Activated CD4-positive, alpha-beta T cell treated with anti-CD3 and anti-CD28 coated beads for 4 hours (primary cell): ENCODE measurements at places on chromosomes 1 and 21.

DNA sequence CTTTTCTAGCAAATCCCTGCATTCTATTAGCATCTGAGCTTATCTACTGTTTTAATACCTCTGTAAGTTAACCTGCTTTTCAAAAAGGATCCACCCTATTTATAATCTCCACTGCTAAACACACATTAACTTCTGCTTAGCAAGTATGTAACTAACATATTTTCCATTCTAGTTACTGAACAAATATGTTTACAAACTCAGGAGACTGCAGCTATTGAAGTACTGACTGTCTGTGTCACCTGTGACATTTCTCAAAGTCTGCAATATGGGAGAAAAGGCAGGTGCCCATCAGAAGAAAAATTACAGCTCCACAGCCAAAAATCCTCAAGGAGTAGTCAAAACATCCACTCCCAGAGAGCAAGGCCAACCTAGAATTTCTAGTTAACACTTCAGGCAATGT lies 88.3 kb downstream of the JAK1 start:
- DNase-seq, result no peak

DNA sequence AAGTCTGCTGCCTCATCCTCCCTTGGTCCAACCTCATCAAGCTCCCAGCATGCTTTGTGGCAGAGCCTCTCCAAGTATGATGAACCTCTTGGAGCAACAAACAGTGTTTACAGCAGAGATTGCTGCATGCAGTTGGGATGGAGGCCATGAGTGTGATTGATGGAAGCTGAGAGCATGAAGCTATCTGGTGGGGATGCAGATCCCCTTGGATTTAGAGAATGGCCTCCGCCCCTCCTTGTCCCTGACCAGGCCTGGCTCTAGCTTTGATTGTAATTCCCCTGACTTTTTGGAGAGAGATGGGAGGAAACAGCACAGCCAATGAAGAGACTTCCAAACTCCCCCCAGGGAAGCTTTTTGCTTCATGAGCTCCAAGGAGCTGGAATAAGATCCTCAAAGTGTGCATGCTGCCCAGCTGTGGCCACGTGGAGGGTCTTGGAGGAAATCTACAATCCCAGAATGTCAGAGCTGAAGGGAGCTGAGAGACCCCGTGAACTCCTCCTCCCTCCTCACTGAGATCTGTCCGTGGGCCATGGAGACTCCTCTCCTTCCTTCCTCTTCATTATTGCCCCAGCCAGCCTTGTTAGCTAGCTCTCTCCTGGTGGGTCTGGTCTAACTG lies 165.3 kb upstream of the USP24 start:
- DNase-seq, result no peak

DNA sequence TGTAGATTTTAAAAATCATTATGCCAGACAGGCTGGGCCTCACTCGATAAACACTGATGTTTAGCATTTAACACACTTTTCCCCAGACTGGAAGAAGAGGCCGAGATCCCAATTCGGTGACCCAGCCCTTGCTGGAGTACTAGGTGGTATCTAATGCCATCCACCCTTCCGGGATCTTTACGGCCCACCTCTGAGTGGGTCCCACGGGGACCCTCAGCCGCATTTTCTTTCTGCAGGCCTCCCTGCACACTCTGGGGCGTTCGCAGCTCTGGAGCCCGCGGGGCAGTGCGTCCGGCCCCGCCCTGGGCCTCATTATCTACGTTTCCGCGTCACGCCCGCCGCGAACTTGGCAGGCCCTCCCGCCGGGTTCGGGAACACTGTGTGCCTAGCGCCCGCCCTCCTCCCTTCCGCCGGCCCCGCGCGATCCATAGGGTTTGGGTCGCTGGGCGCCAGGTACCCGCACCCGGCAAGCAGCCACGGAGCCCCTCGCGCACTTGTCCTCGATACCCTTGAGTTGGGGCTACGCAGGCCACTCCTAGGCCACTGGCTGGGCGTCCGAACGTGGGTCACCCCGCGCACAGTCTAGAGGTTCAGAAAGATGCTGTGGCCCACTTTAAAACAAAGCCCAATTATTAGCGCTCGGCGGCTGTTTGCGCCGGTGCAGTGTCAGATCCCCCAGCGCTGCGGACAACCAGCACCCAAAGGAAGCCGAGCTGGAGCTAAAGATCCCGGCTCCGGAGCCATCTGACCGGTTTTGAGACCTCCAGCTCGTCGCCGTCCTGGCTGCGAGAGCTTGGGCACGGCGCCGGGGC lies 950 bp upstream of the EVA1C start:
- DNase-seq, result peak; percentile 64

DNA sequence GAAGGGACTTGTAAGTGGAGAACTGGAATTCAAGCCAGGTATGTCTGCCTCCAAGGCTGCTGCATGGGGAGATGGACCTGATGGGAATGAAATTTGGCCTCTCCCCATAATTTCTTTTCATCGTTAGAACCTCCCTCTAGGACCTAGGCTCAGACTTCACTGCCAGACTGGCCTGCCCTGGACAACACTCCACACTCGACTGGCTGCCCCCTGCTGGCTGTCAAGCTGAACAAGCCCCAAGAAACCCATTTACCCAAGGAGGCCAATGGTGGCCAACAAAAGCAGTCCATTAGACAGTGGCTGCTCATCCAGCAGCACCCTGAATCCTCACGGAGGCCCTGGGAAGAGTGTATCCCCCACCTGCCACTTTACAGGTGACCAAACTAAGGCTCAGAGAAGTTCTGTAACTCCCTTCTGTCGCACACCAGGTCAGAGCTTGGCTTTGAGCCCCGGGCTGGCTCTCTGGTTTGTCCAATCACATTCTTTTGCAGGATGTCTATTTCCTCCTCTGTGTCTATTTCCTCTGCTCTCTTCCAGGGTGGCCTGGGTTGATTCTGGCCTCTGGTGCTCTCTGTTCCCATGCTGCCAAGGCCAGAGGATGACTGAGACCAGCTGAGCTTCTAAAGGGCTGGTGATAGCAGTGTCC lies 3.8 kb downstream of the RNF186 start:
- peak; percentile 46 for DNase-seq

- no peak for DNase-seq
These were observed 11.4 kb upstream of the RGS16 start for GRCh38 chr1:182615468-182616129.

- DNase-seq, result no peak
These were observed 409.2 kb downstream of the USH2A start for GRCh38 chr1:216014086-216014485.

- no peak for DNase-seq
These were observed 1.4 kb downstream of the PROK1 start for GRCh38 chr1:110452330-110452729.

DNA sequence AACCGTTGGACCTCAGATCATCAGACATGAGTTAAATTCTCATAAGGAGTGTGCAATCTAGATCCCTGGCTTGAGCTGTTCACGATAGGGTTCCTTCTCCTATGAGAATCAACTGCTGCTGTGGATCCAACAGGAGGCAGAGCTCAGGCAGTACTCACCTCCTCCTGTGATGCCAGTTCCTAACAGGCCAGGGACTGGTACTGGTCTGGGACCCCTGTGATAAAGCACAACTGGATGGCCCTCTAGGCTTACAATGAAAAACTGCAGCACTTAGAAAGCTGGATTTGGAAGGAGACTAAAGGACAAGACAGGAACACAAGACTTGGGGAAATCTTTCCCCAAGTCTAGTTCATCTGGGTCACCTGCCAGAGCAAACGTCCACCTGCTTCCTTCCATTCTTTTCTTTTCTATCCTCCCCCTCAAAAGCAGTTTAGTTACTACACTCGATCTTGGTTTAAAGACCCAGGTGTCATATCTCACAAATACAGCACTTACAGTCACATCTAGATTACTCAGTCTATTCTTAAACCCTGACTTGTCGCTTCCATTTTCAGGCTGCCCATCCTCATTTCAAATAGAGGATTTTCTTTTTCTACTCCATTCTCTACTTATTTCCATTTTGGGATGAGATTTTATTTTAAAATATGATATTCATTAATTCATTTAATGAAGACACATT lies 59.8 kb downstream of the PTPN14 start:
- DNase-seq, result no peak

GRCh38 chr1:29518183-29518835 lies 282.0 kb downstream of the PTPRU start:
- DNase-seq, result no peak
